ENCODE measurements at places on chromosomes 1 and 21.
A peak's percentile ranks its signal among the peaks of the same experiment; 100 is the strongest.

GRCh38 chr1:172851856-172852255 lies 193.0 kb downstream of the FASLG start:
- DNase-seq, result no peak

GRCh38 chr1:23801876-23802275 lies 1.3 kb upstream of the GALE start:
- no peak for DNase-seq

DNA sequence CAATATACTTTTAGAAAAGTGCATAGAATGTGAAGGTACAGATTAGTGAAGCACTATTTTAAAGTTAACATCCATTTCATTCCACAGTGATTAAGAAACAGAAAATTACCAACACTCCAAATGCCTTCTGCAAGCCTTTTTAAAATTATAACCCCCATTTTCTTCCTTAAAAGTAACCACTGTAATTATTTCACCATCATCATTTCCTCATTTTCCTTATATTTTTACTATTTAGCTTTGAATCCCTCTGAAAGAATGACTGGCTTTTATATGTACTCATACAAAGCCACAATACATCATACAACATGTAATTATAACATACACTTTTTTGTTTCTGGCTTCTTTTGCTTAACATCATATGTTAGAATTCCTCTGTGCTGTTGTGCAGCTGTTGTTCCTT lies 6.5 kb upstream of the NEGR1 start:
- no peak for DNase-seq

DNA sequence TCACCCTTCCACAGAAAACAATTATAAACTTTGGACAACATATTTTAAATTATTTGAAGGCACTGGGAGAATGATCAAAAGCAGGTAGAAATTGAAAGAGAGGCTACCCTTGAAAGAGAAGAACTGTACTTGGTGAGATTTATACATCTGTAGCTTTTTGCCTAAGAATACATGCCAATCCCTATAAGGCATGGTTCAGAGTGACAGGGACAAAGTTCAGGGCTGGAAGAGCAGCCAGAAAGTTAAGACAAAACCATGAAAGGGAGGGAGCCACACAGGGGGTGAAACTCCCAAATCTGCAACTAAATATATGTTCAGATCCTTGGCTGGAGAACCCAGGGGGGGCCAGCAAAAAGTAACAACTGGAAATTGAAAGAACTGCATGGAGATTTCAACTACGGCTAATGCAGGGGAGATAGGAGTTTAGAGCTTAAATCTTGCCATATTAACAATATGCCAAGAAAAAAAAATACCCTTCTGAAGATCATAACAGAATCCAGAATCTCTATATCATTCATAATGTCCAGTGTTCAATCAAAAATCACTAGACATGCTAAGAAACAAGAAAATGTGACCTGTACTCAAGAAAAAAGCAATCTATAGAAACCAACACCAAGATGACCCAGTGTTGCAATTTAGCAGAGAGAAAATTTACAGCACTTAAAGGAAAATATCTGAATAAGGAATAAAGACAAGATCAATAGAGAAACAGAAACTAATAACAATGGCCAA lies 25.5 kb downstream of the PACC1 start:
- no peak for DNase-seq

GRCh38 chr1:243455760-243456651 lies 200.2 kb downstream of the SDCCAG8 start:
- DNase-seq, result no peak

DNA sequence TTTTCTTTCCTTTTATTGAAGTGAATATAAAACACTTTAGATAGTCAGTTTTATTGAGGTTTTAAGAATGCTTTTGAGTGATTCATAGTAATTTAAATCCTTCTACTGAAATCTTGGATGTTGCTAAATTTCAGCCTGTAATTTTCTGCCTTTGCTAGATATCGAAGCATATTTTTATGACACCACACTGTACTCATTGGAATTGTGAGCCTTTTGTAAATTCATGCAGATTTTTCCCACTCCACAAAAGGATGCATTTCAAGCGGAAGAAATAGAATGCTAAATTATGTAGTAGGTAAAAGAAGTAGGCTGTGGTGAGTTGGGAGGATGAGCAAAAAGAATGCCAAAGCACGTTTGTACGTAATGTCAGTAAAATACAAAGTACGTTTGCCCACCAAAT lies 13.8 kb downstream of the SNX7 start:
- no peak for DNase-seq

DNA sequence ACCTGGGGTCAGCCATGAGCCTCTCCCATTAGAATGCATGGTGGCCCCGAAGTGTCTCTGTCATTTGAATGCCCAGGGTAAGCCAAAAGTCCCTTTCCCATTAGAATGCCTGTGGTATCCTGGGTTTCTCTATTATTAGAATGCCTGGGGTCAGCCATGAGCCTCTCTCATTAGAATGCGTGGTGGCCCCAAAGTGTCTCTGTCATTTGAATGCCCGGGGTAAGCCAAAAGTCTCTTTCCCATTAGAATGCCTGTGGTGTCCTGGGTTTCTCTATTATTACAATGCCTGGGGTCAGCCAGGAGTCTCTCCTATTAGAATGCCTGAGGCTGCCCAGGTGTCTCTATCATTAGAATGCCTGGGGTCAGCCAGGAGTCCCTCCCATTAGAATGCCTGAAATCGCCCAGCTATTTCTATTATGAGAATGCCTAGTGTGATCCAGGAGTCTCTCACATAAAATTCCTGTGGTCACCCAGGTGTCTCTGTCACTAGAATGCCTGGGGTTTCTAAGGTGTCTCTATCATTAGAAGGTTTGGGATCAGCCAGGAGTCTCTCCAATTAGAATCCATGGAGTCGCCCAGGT lies 65.5 kb downstream of the RNF187 start:
- DNase-seq, result no peak

DNA sequence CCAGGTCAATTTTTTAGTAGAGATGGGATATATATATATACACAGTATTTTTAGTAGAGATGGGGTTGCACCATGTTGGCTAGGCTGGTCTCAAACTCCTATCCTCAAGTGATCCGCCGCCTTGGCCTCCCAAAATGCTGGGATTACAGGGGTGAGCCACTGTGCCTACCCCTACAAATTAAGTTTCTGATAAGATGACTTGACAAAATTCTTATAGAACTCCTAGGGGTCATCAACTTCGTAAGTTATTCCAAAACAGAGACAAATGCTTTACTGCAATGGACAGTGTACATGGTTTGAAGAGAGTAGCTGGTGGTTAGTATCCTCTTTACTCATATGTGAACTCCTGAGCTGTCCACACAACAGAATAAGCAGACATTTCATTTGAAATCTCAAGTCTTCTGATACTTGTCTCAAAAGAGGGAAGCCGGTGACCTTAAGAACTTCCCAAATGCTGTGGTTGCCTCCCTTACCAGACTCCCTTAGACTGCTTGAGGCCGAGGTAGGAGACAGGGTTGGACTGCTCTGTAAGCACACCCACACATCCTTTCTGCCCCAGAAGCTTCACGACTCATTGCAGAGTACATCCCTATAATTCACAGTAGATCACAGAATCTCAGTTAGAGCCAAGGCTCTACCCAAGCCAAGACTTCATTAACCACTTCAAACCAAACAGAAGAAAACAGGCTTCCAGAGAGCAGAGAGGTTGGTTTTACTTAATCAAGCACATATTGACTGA lies 244.1 kb upstream of the IRF2BP2 start:
- peak; percentile 46 for DNase-seq

- DNase-seq, result no peak
These were observed 587 bp downstream of the NKAIN1 start for GRCh38 chr1:31238986-31239613.

DNA sequence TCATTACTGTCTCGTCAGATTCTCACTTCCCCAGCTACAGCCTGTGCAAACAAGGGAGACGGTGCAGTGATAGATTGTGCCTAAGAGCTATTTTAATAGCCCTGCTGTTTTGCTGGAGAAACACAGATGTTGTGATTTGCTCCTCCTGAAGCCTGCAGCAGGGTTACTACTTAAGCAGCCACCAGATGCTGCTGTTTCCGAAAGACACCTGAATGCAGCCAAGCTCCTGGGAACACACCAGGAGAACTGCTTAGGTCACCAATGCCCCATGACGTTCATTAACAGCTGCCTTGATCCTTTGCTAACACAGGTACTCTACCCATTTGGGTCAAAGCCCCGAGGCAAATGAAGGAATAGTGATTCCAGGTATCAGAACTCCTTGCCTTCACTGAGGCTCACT lies 411.8 kb upstream of the DAB1 start:
- DNase-seq, result no peak

GRCh38 chr1:63671514-63671913 lies 78.3 kb downstream of the PGM1 start:
- DNase-seq, result no peak

DNA sequence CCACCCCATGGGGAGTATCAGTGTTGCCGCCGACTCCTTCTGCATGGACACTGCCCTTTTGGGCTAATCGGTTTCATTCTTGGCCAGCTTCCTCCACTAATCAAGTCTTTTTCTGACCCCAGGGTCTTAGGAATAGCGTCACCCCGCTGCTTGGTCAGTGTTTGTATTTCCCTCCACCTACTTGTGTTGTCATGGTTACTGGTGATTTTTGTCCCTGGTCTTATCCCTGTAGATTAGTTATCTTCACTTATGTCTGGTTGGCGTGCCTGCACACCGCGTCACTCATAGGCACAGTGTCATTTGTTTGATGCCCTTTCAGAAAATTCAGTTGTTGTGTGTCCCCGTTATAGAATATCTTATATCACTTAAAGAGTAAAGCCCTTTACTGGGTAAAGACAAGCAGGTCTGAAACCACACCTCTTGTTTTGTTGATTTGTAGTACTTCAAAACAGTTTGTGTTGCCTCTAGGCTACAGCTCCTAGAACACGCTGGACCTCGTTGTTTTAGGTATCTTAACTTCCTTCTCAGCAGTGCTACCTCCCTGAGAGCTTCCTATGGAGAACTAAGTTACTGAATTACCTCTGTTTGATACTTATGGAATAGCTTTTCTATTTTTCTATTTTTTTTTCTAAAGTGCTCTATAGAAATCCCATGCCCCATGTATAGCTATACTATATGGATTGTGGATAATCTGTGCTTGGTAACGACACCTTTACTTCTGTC lies 868 bp downstream of the PPP1R12B start:
- peak; percentile 76 for DNase-seq

DNA sequence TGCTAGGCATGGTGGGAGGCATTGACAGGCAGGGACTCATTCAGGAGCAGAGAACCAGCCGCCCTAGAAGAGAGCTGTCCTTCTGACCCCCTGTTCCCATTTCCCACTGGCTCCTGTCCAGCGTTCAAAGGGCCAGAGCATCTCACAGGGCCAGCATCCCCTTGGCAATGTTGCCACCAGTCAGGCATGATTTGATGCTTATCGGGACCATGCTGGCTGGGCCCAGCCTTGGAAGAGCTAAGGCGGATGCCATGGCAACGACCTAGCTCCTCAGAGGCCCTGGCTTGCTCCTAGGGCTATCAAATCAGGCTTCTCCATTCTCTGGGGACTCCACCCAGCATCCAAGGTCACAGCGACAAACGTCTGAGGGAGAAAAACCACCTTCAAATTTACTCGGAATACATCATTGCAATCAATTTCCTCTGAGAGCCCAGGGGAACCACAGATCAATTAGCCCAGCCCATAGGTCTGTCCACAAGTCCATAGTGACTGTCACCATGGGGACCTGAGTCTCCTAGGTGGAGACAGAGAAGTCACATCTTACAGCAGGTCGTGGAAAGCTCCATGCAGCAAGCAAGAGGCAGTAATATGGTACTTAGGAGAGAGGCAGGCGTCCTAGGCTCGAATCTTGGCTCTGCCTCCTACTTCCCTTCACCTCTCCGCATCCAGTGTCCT lies 14.1 kb upstream of the VWA5B1 start:
- no peak for DNase-seq

DNA sequence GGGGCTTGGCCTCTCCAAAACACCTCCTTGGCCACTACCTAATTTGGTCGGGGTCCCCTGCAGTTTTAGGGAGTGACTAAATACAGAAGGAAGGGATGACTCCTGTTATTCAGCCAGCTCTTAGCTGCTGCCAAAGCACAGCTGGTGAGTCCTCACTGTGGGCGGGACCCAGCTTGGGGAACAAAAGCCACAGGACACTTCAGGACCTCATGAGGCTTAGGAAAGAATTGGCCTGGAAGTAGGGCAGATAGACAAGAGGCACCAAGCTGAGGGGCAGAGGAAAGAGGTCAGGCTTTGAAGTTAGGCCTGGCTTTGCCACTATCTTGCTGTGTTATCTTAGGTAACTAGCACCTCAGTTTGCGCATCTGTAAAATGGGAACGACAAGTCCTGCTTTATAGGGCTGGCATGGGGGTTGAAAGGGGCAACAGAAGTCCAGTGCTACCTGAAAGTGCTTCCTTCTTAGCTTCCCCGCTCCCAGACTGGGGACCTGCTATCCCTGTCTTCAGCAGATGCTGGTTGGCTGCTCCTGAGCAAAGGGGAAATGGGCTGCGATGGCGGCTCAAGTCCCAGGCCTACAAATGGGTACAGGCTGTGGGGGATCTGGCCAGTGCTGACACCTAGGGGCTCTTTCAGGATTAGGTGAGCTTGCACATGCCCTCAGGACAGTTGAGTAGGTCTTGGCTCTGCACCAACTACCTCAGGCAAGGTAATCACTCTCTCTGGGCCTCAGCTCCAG lies 15.7 kb downstream of the IFI6 start:
- no peak for DNase-seq

- no peak for DNase-seq
These were observed 35.5 kb upstream of the LRRC52 start for GRCh38 chr1:165508291-165508690.

GRCh38 chr1:230306169-230306568 lies 120.0 kb downstream of the PGBD5 start:
- no peak for DNase-seq

DNA sequence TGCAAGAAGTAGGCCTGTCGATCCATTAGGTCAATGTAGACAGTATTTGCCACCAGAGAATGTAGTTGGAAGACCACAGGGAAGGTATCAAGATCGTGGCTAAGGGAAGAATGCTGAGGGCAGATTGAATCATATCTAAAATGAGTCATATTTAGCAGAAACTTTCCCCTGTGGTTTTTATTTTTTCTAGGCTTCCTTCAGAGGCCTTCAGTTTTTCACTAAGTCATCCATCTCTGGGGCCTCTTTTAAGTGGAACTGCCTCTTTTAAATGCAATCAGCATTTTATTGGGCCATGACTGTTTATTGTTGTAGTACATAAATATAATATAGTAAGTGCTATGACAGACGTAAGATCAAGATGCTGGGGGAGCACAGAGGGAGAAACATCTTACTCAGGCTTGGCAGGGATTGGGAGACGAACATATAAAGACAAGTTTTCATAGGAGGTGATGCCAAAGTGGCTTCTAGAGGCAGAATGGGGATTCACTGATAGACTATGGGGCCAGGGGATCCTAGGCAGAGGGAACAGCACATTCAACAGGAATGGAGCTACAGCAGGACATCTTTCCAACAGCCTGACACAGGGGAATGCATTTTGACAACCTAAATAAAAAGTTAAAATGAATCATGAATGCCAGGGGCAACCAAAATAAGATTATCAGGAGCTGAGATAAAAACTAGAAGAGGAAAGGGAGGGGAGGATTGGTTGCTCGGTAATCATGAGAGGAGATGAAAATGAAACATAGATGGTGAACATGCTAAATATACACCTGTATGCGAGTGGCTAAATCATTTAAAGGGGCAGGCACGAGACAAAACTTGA lies 20.1 kb downstream of the UBE2U start:
- DNase-seq, result peak; percentile 73
